ENCODE measurements at places on chromosomes 4 and X.

GRCh38 chr4:153348006-153348405, 3.5 kb downstream of the MND1 start:
- no peak for ATAC-seq

- ATAC-seq, result peak; percentile 69
These were observed 26.4 kb upstream of the SMIM14 start for GRCh38 chr4:39664828-39665731.

DNA sequence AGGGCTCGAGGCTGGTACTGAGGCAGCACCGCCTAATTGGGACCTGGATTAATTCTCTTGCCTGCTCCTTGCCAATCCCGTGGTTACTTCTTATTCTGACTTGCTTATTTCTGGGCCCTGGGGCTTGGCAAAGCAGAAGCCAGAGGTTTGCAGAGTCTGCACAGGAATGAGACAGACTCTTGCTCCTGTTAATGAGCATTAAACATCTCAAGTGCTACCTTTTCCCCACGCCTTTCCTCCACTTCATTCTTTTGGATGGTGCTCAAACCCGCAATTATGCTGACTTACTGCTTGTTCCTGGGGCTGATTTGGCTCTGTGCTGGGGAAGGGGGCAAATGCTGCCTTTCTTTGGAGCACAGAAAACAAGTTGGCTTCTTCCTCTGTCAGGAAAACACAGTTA, 16.5 kb upstream of the STOX2 start:
- ATAC-seq, result no peak

DNA sequence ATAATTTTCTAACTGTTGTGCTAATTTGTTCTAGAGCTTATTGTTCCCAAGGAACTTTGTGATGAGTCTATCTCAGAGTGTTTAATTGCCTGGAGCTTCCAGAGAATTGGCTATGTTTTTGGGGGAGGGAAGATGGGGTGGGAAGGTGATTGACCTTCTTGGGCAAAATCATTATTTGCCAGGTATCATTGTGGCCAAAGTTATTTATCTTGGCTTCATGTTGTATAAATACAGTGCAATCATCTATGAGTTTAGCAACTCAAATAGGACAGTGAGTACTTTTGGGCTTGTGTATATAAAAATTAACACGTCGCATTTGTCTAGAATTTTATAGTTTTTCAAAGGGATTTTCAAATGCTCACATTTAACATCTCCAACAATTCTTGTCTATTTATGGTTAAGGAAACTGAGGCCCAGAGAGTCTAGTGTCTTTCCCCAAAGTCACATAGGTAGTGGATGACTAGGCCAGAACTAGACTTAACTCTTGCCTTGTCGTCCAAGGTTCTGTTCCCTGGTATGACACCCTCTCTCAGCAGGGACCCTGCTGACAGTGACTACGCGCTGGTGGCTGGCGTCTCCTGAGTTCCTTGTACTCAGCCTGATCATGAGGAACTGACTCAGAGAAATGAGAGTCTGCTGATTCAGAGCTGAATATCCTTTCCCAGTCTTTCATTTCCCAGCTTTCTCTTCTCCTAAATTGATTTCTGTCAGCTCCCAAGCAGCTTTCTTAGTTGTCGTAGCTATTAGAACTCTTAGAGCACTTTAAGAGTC, 27.7 kb downstream of the FNIP2 start:
- no peak for ATAC-seq

DNA sequence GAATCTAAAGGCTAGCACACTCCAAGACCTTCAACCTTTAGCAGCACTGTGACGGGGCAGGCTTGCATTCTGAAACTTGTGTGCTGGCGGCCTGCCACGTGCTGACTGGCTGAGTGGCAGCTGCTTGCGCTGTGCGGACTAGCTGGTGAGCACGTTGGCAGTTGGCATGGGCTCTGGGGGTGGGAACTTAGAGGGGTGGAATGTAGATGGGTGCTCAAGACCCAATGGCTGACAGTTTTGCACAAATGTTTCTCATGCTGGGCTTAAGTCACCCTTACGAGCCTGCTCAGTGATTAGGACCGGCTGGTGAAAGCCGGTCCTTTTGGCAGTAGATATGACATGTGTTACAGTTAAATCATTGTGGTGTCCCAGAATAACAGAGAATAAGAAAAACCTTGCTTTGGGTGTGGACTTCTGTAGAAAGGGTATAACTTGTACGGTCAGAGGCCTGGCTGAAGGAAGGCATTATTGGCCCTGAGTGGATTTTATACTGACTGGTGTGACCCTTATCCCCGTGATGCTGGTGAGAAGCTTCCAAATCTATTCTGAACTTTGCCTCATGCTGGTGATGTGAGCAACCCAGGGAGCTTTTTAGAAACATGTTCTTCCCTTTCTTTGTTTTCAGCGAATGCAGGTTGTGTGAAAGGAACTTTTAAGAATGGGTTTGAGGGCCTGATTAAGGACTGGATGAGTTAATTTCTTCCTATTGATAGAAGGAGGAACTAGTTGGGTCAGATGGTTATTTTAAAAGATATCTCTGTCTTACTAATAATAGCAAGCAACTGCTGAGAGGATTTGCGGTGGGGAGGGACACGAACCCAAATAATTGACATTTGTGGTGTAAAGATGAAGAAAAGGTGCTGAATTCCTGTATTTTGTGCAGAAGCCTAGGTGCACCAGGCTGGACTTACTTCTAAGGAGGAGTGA, 107.4 kb upstream of the SLC4A4 start:
- ATAC-seq, result peak; percentile 51
